ENCODE measurements at places on chromosomes 12 and 14. TPM values are rescaled to one million over a fixed set of nuclear protein-coding genes. Genes with fewer than 3 reads are reported as not detected.

Gene ACVRL1
- polyA plus RNA-seq, result 35.1 TPM

Gene FGF6
- polyA plus RNA-seq, result not detected

GRCh38 chr12:9349888-9350885, 142.0 kb upstream of the PZP start:
- DNase-seq, result no peak

Gene KRT82
- polyA plus RNA-seq, result not detected

GRCh38 chr12:27709932-27710591, 570 bp upstream of the MRPS35 start:
- DNase-seq, result no peak

All from heart left ventricle (tissue), 16 donors.